ENCODE measurements at places on chromosomes 1 and 21.

- no peak for DNase-seq
Observed at GRCh38 chr1:40351124-40351523, 22.4 kb upstream of the SMAP2 start.

DNA sequence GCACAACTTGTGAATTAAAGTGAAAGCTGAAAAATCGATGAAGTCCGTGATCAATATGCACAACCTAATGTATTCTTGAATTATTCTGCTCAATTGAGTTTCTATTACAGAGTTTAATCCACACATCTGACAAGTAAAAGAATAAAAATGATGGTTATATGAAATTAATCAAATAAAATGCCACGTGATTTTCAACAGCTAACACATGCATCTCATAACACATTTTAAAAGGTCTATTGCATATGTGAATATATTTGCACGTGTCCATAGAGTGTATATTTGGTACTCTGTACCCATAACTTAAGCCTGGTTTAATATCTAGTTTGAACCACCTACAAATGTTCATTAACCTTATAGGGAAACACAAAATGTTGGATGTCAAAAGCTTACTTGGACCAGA, 266.2 kb downstream of the NTNG1 start:
- no peak for DNase-seq

- no peak for DNase-seq
Observed at GRCh38 chr1:38173157-38173831, 126.7 kb upstream of the POU3F1 start.

- DNase-seq, result no peak
Observed at GRCh38 chr1:169250022-169250421, 117.6 kb downstream of the NME7 start.

- DNase-seq, result no peak
Observed at GRCh38 chr1:22340066-22340465, 111.6 kb upstream of the ZBTB40 start.

DNA sequence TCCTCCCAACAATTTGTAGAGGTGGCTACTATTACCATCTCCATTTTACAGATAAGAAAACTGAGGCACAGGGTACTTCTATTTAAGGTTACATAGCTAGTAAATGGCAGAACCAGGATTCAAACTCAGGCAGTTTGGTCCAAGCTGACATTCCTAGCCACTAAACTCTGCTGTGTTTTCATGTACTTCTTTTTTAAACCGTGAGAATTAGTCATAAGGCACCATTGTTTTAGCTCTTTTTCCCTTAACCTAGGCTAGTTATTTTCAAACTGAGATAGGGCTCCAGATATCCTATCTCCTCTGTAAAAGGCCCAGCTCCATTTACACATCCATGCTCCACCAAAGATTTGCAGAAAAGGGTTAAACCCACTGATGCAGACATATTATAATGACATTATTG, 92.9 kb downstream of the PTPN14 start:
- DNase-seq, result no peak

DNA sequence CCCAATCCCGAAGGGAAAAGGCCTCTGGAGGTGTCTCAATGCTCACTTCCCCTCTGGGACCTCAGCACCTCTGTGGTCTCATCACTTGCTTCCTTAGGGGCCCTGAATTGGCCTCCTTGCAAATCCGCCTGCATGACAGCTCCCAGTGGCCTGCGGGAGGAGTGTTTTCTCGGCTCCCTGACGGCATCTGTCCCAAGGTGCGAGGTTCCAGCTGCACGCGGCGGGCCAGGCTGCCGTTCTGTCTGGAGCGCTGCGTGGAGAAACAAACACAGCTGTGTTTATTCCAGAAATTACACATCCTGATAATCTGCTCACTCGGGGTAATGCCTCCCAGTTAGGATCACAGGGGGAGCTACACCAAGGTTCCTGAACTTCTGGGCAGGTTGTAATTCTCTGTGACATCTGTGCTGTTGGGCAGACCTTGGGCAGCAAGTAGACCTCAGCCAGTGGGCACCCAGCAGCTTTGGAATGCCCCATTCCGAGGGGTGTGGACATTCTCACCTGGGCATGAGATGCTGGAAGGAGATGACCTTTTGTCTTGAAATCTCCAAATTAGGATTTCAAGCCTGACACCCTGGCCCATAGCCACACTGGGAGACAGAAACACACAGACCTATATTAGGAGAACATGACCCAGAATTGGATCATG, 18.2 kb downstream of the EPHB2 start:
- no peak for DNase-seq

DNA sequence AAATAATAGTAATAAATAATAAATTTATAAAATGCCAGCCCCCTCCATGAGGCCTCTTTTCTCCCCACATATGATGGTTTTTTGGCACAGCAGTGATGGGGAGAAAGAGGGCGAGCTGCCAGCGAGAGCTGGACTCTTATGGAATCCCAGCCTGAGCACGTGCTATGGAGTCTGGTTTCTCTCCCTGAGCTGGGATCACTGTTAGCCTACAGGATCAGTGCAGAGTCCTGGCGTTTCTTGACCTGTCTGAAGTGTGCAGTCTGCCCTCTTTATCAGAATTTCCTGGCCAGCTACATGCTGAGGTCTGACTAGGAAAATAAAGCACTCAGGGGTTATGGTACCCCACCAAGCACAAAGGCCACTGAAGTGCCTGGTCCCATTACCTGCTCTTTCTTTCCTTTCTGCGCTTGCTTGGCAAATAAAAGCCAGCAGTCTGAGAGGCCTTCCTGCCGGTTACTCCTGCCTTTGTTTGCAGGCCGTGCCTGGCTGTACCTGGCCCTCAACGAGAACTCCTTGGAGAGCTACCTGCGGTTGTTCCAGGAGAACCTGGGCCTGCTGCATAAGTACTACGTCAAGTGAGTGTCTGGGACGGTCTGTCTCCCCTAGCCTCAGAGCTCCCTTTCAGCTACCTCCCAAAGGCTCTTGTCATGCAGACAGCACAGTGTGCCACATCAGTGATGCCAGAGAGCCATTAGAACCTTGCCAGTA, 18.5 kb upstream of the SLC25A34 start:
- DNase-seq, result no peak

DNA sequence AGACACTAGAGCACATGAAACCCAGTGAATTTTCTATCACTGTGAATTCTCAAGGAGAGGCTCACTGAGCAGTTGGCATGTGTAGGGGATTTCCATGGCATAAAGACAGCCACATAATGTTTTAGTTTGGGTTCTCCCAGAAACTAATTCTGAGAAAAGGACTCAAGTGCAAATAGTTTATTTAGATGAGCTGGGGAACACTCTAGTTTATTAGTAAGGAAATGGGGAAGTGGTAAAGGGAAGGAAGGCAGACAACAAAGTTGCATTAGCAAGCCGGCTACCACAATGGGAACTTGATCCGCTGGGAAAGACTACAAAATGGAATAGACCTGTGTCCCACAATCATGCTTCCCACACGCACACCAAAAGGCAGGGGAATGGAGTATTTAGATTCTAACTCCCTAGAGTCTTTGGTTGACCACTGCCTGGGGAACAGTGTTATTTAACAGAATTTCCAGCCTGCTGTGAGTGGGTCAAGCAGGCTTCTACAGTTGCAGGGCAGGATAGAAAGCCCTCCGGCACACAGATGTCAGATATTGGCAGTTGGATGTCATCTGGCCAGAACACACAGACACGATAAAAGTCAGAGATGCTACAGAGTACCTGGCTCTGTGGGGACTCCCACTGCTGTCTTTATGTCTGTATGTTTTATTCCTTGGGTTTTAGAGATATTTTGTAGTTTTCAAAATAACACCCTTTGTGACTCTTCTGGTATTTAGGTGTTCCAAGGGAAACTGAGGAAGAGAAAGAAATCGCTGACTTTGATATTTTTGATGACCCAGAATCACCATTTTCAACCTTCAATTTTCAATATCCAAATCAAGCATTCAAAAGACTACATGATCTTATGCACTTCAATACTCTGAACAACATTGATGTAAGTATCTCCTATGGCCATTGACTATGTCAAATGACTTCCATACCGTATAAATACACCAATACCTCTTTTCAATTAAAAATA, 150.1 kb downstream of the PLA2G4A start:
- DNase-seq, result no peak

GRCh38 chr1:61533546-61533945, 191.4 kb downstream of the TM2D1 start:
- DNase-seq, result no peak

DNA sequence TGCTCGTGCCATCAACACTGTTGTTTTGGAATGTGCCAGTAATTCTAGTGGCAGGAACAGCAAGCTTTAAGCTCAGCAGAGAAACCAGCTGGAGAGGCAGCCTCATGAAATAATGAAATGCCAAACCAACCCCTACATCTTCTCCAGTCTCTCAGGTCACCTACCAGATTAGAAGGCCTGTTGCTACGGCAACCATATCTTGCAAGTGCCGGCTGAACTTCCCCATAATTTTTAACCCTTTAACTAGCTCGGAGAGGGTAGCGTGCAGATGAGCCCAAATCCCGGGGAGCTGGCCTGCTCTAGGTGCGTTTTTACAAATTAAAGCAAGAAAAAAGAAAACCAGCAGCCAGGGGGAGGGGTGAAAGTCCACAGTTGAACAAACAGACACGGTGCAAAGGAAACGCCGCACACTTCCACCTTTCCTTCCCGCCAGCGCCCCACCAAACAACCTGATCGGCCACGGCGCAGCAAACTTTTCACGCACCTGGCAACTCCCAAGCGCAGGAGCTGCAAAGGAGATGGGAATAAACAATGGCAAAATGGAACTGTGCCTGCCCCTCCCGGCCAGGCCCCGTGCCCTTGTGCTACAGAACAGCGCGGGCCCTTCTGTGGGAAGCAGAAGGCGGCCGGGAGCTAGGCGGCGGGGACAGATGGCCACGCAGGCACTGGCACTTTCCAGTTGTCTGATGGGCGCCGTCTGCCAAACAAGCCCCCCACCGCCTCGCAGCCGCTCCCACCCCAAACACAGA, 50.1 kb downstream of the SSBP3 start:
- no peak for DNase-seq

DNA sequence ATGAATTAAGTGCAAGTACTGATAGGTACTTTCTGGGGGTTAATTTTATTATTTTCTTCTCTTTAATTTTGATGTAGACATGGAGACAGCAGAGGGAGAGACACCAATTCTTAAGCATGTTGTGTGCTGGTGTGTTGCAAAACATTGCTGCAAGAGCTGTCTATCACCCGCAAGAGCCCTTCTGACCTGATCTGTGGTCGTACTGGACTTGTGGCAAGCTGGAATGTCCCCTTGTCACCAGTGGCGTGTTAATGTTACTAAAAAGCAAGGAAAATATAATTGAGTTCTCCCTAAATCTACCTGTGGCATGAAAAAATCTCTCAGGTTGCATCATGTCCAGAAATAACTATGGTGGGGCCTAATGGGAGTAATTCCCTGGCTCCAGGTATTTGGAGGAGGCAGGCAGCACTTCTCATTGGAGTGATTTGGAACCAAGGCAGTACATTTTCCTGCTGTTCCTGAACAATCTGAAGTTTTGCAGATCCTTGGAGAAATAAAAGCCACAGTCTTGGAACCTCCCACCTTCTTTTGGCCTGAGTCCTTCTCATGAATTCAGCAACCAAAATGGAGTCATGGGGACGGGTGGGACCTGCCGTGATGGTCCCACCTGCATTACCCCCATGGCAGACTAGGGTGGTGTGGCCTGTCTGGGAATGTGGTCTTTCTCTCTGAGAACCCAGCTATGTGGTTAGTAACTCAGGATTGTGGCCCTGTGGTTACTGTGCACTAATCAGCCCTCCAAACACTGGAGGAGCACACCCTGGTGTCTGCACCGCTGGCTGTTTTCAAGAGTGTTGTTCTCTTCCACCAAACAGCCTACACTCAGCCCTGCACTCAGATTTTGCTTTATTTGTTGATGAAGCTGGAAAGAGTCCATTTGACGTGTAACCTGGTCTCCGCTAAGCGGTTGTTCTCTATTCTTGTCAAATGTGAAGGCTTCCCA, 57.4 kb downstream of the GALNT2 start:
- DNase-seq, result peak; percentile 46

DNA sequence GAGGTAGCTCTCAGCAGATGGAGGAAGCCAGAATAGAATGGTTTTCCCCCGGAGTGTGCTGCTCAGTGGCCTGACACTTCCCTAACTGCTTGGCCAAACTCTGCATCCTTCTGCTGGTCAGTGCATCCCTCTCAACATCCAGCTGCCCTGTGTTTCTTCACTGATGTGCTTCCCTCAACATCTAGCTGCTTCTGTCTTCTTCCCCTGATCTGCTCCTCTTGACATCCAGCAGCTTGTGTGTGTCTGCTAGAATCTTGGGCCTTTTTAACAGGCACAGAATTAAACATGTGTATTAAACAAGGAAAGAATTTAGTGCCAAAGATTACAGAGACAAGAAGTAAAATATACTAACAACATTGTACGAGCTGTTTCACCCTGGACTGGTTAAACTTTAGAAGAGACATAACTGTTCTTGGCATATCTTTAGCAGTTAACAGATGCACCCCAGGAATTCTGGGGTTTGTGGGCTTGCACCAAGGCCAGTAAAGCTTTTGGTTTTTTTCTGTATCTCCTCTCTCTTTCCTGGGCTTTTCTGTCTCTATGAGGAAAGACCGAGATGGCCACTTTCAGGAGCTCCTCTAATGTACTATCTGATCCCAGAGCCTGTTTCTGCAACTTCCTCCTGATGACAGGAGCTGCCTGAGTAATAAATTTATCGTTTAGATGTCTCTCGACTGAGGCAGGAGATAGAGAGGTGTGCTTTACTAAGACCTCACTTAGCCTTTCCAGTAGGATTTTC, 34.8 kb upstream of the HSD3B1 start:
- DNase-seq, result no peak

DNA sequence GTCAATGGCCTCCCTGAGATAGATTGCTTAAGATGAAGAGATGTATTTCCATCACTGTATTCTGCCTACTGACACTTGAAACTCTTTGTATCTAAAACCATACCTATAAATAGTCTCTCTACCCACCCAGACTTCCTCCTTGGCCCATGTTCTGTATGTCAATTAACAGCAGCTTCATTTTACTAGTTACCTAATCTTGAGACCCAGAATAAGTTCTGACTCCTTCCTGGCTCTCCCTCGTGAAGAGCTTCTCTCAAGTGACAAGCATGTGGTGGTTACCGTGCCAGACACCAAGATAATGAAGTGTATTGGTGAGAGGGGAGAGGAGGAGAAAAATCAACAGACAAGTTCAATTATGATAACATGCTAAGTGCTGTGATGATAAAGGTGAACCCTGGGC, 128.8 kb upstream of the RAVER2 start:
- no peak for DNase-seq

GRCh38 chr1:80917225-80917624, 883.5 kb upstream of the ADGRL2 start:
- no peak for DNase-seq

- no peak for DNase-seq
Observed at GRCh38 chr1:175179837-175180590, 12.6 kb downstream of the KIAA0040 start.

DNA sequence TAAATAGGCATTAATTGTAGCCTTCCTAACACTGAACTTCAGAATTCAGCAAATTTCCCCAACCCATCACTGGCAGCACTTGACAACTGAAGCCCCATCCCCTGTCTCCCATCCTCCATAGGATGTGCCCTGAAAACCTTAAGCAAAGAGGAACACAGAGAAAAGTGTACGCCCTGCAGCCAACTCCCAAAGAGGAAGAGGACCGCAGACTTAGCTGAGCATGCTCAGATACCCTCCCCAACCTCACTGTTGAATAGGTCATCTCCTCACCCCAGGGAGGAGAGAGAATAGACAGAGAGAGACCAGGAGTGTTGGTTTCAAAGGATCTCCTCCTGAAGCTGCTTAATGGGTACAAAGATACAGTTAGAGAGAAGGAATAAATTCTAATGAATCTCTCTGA, 50.5 kb downstream of the CD2 start:
- DNase-seq, result peak; percentile 45

GRCh38 chr1:41357451-41358101, 3.7 kb upstream of the FOXO6 start:
- DNase-seq, result no peak

GRCh38 chr1:221911714-221912113, 169.8 kb upstream of the DUSP10 start:
- DNase-seq, result no peak

All from activated CD8-positive, alpha-beta T cell treated with anti-CD3 and anti-CD28 coated beads, Interleukin-2, amount 10 ng/mL, durations not matched to agents 7 days and 5 days (primary cell).